IMR-90 (cell line): ENCODE measurements at places on chromosomes 2 and 18.

GRCh38 chr2:86396291-86396785 lies 44.8 kb upstream of the KDM3A start:
- DNase-seq: peak; percentile 20

DNA sequence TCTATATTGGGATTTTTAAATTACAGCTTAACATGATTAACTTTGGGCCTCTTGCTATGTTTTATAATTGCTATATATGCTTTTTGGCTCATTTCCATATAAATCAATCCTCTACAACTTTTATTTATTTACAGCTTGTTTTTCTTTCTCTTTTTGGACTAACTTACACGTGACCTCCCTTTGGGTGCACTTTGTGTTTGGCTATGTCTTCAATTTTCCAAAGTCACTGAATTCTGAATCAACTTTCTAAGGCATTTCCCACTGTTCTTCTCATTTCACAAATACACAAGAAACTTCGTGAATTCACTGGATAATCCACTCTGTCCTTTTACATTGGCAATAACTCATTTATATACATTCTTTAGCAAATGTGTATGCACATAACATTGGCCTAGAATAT lies 5.4 kb upstream of the CPS1 start:
- no peak for DNase-seq

GRCh38 chr2:118146315-118147283 lies 58.3 kb downstream of the INSIG2 start:
- DNase-seq: no peak

DNA sequence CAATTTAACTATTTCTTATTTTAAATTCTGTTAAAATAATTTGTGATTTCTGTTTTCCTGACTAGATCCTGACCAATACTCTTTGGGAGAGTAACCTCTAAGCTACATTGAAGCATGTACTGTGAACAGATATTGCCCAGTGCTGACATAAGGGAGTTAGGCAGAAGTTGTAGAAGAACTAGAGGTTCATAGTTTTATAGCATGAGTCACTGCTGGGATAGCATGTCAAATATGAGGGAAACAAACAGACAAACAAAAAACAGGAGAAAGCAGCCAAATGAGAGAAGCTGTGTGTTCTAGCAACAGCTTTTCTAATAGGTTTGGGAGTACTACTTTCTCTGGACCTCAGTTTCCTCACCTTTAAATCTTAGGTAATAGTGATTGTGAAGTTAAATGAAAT lies 72.4 kb downstream of the CERS6 start:
- peak; percentile 30 for DNase-seq

DNA sequence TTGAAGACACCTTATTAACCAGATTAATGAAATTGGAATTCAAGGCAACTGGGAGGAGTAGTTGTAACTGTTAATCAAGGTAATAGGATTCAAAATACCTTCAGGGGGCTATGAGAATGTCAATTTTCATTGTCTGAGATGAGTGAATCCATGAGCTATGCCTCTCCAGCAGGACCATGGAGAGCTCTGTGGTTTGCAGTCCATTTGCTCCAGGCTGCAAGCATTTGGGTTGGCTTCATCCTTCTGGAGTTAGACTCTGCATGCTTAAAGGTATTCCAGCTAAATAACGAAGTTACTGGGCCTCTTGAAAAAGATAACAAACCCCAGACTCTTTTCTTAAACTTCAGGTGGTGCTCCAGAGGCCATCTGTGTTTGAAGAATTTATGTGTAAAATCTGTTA lies 207.1 kb upstream of the SLC8A1 start:
- peak; percentile 40 for DNase-seq

DNA sequence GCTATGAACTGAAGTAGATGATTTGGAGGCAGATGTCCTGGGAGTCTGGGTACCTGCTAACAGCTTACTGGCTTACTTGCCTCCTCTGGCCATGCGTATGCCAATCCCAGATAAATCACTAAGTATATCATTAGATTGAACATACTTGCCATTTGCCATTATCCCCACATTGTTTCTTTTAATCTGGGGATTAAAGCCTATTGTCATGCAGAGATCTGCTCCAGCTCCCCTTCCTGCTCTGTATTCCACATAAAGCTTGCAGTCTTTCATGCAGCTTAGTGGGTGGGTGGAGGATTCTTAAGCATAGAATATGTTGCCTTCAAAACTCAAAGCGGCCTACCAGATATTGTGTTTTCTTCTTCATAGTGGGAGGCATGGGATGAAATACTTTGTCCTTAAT lies 311.8 kb upstream of the MMADHC start:
- DNase-seq: no peak

- peak; percentile 18 for DNase-seq
Observed at GRCh38 chr2:36770542-36771287, 74.2 kb downstream of the VIT start.

DNA sequence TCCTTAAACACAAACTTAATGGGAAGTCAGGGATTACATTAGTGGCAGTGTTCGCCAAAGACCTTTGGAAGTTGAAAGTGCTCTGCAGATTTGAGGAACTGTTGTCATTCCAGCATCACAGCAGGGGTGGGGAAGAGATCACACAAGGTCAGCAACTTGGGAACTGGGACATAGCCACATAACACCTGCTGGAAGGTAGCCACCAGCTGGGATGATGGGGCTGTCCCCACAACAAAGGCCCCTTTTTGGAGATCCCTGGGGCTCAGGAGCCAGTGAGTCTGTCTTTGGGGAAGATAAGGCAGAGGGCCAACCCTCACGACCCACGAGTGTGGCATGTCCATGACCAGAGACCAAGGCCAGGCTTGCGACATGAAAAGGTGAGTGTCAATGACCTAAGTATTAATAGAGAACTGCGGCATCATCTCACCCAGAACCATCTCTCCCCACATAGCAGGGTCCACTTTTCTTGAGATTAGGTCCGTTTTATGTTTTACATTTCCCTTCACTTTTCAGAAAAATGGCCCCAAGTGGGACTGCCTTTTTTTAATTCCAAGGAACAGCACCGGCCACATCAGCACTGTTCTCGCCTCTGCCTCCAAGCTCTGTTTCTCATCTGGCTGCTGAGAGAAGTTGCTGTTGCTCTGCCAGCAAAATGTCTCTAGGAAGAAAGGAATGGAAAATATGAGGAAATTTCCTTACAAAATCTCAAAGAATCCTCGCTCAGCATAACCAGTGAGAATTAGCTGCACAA lies 106.9 kb downstream of the GFPT1 start:
- DNase-seq: no peak

GRCh38 chr2:239595726-239596125 lies 194.9 kb upstream of the HDAC4 start:
- no peak for DNase-seq

DNA sequence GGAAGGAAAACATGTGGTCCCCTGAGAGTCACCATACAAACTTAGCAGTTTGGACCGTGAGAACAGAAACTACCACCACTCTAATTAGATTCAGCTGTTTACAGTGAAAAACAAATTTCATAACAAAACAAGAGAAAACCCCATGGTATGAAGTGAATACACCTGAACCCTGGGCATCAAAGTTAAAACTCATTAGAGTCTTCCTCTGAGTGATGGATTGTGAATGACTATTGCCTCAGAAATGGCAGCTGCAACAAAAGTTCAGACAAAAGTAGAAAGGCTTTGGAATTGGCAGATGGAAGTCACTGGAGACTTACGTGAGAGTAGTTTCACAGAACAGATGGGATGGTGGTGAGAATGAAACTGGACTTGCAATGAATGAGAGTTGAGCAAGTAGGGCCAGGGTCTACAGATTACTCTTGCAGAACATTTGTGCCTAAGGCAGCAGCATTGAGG lies 98.0 kb downstream of the AAK1 start:
- no peak for DNase-seq

GRCh38 chr18:42931491-42931890 lies 184.0 kb downstream of the RIT2 start:
- DNase-seq: peak; percentile 25

GRCh38 chr18:47346016-47346415 lies 94.6 kb upstream of the SKOR2 start:
- DNase-seq: no peak

GRCh38 chr2:236510034-236510433 lies 59.6 kb upstream of the ACKR3 start:
- DNase-seq: no peak

GRCh38 chr2:235267251-235267650 lies 226.6 kb upstream of the AGAP1 start:
- DNase-seq: no peak

- no peak for DNase-seq
Observed at GRCh38 chr2:177056481-177056929, 156.1 kb upstream of the HNRNPA3 start.

GRCh38 chr2:119696494-119697030 lies 17.6 kb downstream of the TMEM177 start:
- DNase-seq: no peak

GRCh38 chr2:148306027-148306426 lies 285.1 kb downstream of the MBD5 start:
- no peak for DNase-seq

DNA sequence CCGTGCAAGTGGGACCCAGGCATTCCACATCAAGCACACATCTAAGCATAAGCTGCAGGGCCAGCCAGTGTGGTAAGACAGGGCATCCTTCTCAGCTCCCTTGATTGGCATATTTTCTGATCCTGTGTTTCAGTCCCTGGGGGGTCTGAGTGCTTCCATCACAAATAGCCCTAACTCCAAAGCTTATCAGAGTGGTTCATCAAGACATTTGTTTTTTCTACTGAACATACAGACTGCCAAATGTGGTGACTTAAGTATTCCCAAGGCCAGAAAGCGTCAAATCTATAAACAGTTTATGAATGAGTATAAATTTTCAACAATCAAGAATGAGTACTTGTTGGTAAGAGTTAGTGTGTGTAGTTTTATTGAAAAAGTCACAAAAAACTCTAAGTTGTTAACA lies 18.8 kb downstream of the SPRED2 start:
- peak; percentile 68 for DNase-seq

- DNase-seq: no peak
Observed at GRCh38 chr2:190062053-190062452, 476 bp downstream of the MSTN start.

DNA sequence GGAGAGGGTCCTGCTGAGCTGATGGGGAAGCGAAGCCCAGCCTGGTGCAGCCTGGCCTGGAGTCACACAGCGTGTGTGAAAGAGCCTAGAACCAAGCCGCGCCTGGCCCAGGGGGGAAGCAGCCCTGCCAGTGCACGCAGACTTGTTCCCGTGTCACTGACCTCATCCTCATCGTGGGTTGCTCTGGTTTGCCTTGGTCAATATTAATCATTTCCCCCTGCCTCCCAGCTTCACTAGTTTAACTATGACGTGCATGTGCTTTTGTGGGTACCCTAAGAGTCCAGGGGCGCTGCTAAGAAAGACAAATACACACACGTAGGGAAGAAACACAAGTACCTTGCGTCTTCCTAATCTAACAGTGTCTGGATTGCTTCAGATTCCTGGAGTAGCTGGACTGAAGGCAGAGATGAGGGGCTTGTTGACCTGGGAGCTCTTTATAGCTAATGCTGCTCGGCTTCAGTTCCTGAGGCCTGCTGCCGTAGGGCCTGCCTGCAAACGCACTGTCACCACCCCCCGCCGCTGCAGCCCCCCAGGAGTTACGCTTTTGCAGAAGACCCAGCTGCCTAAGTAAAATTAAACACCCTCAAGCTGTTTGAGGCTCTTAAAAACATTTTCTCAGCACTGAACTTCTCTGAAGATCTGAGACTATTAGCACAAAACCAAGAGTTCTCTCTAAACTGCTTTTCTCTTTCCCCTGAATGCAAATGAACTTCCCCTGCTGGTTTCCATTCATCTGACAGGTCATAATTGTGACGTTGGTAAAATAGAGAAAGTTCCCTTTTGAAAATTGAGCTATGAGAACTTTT lies 159.2 kb downstream of the FAM210A start:
- no peak for DNase-seq

DNA sequence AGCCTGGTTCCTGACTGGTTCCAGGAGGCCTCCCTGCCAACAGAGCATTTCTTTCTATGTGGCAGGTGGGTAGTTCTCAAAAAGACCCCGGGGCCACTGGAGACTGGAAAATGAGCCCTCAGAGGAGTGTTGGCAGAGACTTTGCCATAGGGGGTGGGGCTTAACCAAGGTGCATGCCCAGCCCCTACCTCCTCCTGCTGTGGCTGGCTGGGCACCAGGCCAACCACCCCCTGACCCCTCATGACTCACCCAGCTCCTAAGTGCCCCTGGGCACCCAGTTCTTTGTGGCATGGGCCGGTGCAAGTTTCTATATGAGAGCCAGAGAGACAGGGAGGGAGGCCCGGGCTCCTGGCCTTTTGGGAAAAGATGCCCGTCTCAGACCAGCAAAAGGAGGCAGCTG lies 98.2 kb upstream of the SMAD2 start:
- no peak for DNase-seq

- peak; percentile 92 for DNase-seq
Observed at GRCh38 chr2:150142561-150142960, 344.9 kb downstream of the RND3 start.

- DNase-seq: peak; percentile 46
Observed at GRCh38 chr2:118865106-118865505, 17.7 kb upstream of the EN1 start.

DNA sequence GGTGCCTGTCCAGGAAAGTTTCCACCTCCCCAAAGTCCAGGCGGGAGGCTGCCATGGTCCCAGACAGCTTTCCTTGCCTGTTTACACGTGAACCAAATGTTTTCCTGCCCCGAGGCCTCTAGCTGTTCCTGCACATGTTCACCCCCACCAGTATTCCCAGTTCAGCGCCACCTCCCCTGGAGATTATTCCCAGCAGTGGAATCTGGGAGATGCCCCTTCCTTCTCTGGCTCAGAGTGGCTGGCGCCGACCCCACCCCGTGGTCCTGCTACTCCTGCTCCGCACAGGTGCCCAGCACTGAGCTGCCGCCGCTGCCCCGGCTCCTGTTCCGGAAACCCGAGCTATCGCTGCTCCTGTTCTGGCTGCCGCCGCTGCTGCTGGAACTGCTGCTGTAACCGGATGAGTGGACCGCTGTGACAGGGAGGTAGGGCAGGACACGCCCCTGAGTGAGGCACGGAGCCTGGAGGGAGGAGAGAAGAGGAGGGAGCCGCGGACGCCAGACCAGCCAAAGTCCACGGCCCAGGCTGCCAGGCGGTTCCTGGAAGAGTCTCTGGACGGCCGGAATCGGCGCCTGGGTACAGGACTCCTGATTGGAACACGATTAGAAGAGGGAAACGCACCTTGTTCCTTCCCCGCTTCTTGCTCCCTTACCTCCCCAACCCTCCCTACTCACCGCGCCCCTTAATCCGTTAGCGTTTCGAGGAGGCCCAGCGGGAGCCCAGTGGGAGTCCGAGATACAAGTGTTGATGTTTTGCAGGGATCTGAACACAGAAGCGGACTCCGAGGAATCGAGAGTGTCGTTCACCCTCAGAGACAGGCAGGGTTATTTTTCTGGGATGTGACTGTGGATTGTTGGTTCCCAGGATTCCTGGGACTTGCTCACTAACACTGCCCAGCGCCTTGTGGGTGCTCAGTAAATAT lies at the start of gene PDE11A:
Gene PDE11A (minus strand): TSS at position 395 of the 919 bp plus-strand sequence. CDS start 340 bp downstream, at position 55.
- DNase-seq: peak; percentile 66
